ENCODE measurements at places on chromosomes 2 and 18.

GRCh38 chr18:13500869-13501542 is 225.4 kb downstream of the FAM210A start:
- no peaks in the 10 kb centered on the region for H3K27me3 ChIP-seq
- no peak overlapping the region for H3K27ac ChIP-seq
- no peak for DNase-seq
- H3K4me1 ChIP-seq = no peaks in the 10 kb centered on the region
- H3K4me3 ChIP-seq = no peak overlapping the region

DNA sequence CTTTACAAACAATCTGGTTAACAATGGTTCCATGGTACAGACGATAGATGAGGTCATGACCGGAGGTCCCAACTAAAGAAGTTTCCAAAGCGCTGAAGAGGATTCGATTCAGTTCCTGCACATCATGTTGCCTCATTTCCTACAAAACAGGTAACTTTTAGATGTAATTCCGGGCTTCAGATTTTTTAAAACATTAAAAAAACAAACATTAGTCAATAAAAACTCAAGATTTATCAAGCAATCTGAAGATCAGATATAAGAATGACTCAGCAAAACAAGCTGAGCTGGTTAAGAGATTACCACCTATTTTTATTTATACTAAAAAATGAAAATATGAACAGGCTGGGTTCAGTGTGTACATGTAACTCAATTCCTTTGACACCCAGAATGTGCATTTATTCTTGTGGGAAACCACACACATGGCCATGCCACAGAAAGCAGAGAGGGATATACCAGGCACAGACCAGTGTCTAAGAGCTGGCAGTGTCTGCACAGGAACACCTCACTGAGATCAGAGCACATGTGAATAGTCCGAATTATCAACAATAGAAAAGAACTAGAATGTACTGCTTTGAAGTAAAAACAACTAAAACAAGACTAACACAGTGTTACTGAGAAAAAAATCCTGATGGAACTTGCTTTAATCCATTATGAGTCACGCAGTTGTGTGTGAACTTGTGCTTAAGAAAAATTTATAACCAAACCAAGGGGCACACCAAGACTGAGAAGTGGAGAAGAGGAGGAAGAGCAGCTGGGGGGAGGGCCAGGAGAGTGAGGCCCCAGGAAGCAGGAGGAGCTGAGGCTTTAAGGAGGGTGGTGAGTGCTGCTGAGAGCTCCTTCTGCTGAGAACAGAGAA is 9.5 kb downstream of the USP40 start:
- peaks cover 17% of the 10 kb centered on the region for H3K36me3 ChIP-seq
- H3K4me3 ChIP-seq = no peak overlapping the region

DNA sequence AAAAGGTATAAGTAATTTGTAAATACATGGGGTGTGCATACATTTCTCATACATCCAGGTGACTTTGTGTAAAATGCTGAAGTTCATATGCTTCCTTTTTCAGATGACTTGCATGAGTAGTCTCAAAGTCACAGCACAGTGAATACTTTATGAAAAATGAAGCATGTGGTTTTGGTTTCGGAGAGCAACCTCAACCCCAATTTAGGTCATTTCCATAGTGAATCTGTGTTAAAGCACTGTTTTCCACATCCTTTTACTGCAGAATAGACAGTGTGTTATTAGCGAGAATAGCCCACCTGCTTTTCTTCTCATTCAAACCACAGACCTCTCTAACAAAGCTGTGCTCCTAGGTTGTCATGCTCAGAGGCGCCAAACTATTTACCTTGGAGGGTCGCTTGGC is 204.4 kb upstream of the RASGRP3 start:
- H3K4me3 ChIP-seq = no peak overlapping the region
- no peaks in the 10 kb centered on the region for H3K27me3 ChIP-seq
- no peak overlapping the region for H3K27ac ChIP-seq
- H3K4me1 ChIP-seq = no peaks in the 10 kb centered on the region
- H3K36me3 ChIP-seq = no peaks in the 10 kb centered on the region
- no peak for DNase-seq

DNA sequence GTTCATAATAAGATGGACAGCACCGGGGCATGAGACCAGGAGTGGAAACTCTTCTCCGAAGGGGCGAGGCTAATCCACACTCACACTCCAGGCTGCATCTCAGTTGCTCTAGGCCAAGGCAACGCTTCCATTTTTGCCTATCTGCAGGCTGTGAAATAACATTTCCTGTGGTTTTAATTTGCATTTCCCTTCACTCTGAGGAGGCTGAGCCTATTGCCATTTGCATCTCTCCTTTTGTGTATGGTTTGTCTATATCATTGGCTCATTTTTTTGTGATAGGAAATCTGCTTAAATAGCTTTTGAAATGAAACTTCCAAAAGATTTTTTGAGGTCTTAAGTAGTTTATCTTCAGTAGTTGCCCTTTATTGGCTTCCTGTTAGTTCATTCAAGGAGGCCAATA is 57.6 kb downstream of the TPGS2 start:
- H3K27me3 ChIP-seq = no peaks in the 10 kb centered on the region
- no peaks in the 10 kb centered on the region for H3K36me3 ChIP-seq
- no peak overlapping the region for H3K4me3 ChIP-seq
- H3K27ac ChIP-seq = no peak overlapping the region
- no peaks in the 10 kb centered on the region for H3K4me1 ChIP-seq

- H3K4me1 ChIP-seq = no peaks in the 10 kb centered on the region
- H3K27me3 ChIP-seq = peaks cover 20% of the 10 kb centered on the region
- H3K27ac ChIP-seq = no peak overlapping the region
- DNase-seq = no peak
- H3K4me3 ChIP-seq = no peak overlapping the region
- no peaks in the 10 kb centered on the region for H3K36me3 ChIP-seq
Observed at GRCh38 chr2:120438301-120439066, 92.5 kb downstream of the INHBB start.

DNA sequence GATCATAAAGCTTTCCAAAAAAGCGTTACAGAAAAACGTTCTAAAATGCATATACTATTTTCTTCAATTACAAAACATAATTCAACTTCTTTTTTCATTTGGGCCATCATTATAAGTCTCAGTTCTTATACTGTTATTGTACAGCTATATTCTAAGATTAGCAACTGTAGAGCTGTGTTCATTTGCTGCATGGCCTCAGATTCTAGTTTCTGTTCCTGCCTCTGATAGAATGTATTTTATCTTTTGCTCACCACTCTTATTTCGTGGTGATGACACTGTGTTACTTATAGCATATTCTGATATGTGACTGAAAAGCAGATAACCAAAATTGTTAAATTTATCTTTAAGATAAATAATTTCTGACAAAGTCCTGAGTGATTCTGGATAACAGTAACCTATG is 67.2 kb downstream of the PTRHD1 start:
- H3K27ac ChIP-seq = no peak overlapping the region
- H3K27me3 ChIP-seq = no peaks in the 10 kb centered on the region
- H3K4me1 ChIP-seq = no peaks in the 10 kb centered on the region
- DNase-seq = no peak

GRCh38 chr2:200090683-200091082 is 135.3 kb downstream of the MAIP1 start:
- H3K36me3 ChIP-seq = no peaks in the 10 kb centered on the region
- no peak overlapping the region for H3K4me3 ChIP-seq
- no peak for DNase-seq

DNA sequence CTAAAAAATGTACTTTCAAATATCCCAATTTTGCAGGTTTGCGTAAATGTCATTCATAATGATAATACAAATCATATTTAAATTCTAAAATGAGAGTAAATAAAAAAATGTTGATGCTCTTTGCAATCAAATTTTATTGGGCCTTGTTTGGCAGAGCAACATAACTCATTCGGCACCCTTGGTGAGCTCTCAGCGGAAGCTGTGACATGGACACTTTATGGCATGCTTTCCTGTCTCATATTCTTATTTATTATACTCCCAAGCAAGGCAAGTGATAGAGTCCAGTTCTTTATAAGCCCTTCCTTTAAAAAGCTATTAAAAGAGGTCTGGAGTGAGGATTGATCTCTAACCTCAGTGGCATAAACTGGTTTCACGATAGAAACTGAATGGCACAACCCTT is 1493.2 kb upstream of the NXPH2 start:
- no peak overlapping the region for H3K4me3 ChIP-seq
- H3K36me3 ChIP-seq = no peaks in the 10 kb centered on the region
- no peak for DNase-seq

All from CD14-positive monocyte (primary cell).